ENCODE measurements at places on chromosomes 3 and 15.

DNA sequence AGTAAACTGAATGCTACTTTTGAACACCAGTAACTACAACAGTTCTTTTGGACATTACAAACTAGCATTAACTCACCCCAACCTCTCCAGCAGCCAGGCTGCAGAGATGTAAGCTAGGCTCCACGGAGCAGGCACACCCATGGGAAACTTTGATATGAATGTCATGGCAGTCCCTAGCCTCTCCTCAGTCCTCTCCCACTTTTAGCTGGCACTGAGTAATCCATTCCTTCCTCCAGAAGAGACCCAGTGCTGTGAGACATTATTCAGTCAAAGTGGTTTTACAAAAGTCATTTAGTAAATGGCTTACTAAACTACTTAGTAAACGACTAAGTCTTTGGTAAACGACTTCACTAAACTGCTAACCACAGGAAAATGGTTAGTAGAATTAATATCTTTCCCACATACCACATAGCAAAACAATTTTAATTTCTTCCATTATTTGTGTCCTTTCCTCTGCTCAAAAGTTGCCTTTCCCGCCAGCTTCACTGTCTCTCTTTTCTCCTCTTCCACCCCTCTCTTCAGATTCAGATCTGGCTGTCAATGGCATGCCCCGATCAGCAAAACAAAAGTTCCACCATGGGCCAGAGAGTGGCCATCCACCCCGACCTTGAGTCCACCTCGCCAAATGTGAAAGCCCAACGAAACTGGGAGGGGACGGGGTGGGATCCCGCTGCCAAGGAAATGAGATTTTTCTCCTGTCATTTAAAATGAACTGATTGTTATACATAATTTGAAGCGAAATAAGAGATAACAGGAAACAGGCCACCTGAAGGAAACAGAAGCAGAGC, 67.5 kb upstream of the TJP1 start:
- DNase-seq, result no peak

DNA sequence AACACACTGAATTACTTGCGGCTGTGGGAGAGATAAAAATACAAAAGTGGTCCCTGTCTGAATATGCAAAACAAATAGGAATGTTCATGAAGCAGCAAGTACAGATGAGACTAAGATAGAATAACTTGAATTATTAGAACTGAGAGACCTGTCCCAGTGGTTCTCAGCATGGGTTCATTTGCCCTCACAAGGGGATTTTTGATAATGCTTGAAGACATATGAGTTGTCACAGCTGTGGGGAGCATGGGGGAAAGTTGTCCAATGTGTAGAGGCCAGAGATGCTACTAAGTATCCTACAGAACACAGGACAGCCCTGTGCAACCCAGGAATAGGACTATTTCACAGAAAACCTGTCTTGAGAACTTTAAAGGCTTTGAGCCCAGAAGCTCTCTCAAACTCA, 22.4 kb downstream of the PPM1L start:
- no peak for DNase-seq

DNA sequence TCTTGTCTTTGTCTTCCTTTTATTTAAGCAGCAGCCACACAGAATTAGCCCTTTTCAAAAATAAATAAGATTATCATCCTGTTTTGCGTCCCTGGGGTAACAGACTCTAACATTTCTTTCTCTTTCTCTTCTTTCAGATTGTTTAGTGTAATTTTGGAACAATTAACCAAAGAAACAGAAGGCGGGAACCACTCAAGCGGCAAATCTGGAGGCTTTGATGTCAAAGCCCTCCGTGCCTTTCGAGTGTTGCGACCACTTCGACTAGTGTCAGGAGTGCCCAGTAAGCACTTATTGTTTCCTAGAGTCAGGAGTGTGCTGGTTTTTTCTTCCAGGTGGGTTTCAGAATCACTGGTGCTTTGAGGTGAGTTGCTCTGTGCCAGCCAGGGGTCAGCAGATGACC, 165.6 kb downstream of the CACNA1D start:
- DNase-seq, result no peak

- no peak for DNase-seq
These were observed 75.2 kb downstream of the GADL1 start for GRCh38 chr3:30819067-30819798.

- DNase-seq, result no peak
These were observed 13.1 kb downstream of the RYK start for GRCh38 chr3:134237454-134238145.

DNA sequence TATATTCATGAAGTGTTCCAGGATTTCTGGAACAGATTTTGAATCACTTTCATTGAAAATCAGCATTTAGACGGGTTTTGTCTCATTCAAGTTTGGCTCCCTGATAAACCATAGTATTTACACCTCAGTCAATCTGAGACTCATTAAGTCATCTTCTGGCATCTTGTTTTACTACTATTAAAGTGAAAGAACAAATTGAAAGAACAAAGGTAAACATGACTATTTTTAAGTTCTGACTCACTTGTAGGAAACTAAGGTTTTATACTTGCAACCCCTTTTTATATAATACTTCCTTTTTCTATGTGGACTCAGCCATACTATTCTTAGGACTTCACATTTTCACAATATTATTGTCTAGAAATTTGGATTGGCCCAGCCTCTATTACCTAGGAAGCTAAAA, 854.4 kb downstream of the SQOR start:
- DNase-seq, result no peak

DNA sequence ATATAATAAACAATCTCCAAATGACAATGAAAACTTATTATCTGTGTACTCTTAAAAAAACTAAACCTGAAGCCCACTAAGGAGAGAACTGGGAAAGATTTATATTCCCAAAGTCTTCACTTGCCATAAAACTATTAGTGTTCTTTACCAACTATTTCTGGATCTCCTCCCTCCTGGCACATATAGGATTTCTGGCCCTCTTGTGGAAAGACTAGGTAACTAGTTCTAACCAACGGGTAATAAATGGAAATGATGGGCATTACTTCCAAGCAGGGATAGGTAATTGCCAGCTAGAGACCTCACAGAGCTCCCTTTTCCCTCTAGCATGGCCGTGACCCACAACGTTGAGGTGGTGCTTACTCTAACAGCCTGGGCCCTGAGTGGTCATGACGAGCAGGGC, 110.1 kb downstream of the DNAH12 start:
- no peak for DNase-seq

DNA sequence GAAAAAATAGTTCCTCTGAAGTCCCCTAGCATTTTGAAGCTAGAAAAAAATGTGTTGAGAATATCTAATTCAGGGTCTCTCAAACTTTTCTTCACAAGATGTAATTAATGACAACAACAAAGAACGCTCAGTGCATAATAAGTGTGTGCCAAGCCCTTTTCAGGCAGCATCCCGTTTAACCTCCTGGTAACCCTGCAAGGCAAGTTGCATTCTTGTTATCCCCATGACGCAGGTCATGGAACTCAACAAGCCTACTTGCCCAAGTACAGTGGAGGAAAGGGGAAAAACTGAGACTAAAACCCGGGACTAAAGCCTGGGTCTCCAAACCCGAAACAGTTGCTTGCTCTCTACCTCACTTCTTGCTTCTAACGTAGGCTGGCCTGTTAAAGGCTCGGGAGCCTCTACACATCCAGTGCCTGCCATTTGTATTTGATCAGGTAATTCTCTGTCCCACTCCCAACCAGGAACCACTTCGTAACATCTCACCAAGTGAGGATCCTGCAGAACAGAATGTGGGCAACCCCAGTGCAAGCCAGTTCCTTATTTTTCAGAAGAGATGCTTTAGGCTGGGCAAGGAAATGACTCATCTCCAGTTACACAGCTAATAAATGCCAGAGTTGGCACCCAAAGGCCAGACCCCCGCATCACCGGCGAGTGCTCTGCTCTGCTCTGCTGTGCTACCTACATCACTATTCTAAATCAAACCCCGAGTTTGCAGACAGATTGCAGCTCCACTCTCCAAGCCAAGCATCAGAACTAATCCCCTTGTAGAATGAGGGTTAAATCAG, 28.3 kb downstream of the LMCD1 start:
- DNase-seq, result no peak

DNA sequence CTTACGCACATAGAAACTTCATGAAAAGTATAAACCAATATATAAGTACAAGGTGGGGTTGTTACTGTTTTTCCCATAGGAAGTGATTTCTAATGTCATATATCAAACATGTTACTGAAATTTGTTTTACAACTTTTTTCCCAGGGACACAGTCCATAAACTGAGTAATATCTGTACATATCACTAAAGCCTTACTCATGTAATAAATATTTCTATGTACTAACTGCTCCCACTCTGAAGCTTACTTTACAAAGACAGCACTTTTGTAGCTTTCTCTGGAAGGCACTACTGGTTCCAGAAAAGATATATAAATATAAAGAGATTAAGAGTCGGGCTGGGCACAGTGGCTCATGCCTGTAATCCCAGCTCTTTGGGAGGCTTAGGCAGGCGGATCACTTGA, 91.7 kb downstream of the MYO5A start:
- DNase-seq, result no peak

GRCh38 chr15:52010633-52011595, 8.1 kb upstream of the MAPK6 start:
- no peak for DNase-seq

DNA sequence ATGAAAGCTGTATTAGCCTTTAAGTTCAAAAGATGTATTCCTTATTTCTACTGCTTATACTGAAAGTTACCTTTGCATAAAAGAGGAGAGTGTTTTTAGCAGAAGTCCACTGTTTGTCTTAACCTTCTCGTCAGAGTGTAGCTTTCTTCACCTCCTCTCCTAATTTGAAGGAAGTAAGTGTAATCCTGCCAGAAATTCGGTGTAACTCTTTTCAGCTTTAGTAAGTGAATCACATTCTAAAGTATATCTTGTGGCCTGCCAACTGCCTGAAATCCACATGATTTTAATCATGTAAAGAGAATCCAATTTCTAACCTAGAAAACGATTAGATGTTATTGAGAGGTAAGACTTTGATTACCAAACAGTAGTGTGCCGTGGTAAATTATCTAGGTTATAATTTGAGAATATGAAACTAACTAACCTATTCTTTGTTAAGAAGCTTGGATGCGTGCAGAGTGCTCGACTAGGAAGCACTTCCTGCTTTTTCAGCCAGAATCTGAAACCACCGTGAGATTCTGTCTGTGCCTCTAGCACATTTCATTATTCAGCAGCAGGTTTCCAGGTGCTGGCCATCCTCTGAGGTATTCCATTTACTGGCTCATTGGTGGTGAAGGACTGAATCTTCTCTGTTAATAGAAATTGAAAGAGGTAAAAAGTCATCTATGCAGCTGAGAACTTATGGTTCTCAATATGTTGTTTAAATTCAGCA, 7.5 kb downstream of the GYG1 start:
- no peak for DNase-seq

GRCh38 chr3:127037418-127037841, 54.5 kb downstream of the PLXNA1 start:
- no peak for DNase-seq

- DNase-seq, result no peak
These were observed 144.3 kb downstream of the TJP1 start for GRCh38 chr15:29677871-29678461.

- no peak for DNase-seq
These were observed 4.1 kb downstream of the SPATA12 start for GRCh38 chr3:57064572-57064971.

DNA sequence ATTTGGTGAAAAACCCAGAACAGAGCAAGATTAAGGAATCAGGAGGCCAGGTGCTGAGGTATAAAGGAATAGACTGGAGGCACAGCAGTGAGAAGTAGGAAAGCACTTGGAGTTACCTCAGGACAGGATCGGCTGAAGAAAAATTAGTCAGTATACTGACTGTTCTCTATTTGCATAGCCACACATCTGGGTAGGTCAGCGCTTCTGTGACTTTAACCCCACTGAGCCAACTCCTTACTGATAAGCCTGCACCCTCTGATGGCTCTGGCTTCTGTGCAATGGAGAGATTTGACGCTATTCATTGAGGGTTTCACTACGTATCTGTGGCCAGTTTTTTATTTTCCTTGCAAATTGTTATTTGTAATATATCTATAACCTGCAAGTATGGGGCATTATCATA, 22.3 kb downstream of the MECOM start:
- DNase-seq, result no peak

DNA sequence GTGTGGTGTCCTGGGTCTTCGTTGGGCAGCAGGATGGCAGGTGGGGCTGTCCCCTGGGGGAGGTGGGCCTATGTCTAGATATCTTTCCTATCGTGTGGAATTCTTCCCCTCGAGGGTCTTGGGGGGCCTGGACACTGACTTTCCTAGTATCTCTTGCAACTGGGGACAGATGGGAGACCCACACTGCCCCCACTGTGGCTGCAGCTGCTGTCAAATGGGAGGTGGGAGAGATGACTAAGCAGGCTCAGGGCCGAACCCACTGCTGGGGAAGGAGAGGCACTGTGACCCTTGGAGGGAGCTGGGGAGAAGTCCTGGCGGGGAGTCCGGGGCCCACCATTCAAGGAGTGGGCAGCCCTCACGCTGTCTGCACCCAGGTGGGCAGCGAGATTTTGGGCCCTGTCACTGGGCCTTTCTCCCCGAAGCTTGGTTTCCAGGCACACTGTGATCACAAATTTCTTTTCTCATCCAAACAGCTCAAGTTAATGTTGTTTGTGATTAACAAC, 2.9 kb upstream of the FBLN2 start:
- no peak for DNase-seq

DNA sequence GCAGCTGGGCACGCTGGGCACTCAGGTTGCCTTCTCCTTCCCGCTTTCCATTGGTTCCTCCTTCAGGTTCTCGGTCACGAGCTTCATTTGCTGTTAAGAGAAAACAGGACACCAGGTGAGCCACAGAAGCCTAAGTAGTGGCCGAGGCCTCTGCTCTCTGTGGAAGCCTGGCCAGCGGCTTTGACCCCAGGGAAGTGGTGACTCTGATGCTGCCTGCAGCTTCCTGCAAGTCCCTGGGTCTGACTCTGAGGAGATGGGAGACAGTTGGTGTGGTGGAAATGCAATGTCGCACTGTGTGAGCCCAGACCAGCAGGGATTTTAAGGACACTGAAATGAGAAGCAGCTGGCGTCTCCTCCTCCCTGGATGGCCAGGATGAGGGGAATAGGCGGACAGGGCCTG, 80.5 kb downstream of the SNRK start:
- no peak for DNase-seq

- no peak for DNase-seq
These were observed at the start of gene P2RY14 for GRCh38 chr3:151278230-151278629. P2RY14 (minus strand) TSS chr3:151278542; CDS start chr3:151214316, 64,226 bp downstream.

DNA sequence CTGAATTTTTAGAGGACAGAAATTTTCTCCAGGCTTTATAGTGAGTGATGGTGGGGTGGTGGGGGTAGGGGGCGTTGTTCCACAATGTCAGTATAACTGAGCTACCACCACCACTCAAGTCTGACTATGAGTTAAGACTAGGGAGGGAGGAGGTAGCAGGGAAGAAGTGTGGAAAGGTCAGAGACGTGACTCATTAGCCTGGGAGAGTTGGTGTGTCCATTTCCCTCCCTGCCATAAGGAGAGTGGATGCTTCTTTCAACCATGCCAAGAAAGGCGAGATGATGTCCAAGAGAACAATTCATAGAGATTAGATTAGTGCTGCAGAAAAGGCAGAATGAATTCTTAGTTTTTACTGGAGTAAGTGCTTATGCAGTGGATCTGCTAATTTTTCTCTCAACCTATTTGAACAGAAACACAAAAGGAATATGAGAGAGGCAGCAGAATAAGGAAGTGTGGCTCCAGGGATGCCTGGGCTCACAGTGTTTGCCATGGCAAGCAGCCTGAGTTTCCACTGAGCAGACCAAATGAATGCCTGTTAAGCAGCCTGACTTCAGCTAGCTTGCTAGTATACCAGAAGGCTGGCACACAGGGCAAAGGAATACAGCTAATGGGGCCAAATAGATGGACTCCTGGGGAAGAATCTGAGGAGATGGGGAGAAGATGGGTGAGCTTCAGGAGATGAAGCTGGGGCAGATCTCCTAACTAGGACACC, 708.9 kb downstream of the NTRK3 start:
- DNase-seq, result no peak
